Stimulated activated CD4-positive, alpha-beta T cell treated with anti-CD3 and anti-CD28 coated beads, Interleukin-1b, Interleukin-23, amount 100 ng/mL, for 24 hours (primary cell): ENCODE measurements at places on chromosomes 4 and X.

DNA sequence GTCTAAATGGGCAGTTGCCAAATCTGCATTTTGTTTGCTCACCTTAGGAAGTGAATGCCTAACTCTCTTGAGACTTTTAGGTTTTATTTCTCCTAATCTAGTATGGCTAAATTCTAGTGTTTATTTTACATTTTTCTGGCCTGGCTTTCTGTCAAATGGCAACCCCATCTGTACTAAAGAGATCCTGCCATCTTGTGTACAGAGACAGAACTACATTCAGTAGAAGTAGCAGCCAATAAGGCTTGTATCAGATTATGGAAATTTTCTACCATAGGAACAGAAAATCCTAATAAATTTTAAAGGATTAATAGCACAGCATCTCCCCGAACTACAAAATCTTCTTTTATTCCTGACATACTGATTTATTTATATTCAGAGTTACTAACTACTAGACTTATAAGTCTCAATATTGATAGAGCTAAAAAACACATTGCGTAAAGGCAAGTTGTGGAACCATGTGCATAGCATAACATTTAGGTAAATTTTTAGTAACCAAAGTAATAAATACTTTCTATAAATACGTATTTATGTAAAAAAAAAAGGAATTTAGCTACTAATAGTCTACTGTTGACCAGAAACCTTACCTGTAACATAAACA is 45.5 kb downstream of the TMEM144 start:
- no peak for DNase-seq

GRCh38 chrX:34654696-34655490 is 2.2 kb downstream of the TMEM47 start:
- DNase-seq: no peak

GRCh38 chrX:19686876-19687275 is 171.6 kb upstream of the MAP3K15 start:
- no peak for DNase-seq

- DNase-seq: peak; percentile 3
These were observed 124.2 kb upstream of the MBNL3 start for GRCh38 chrX:132612821-132613564.

GRCh38 chrX:23403849-23404248 is 69.2 kb downstream of the PTCHD1 start:
- no peak for DNase-seq

DNA sequence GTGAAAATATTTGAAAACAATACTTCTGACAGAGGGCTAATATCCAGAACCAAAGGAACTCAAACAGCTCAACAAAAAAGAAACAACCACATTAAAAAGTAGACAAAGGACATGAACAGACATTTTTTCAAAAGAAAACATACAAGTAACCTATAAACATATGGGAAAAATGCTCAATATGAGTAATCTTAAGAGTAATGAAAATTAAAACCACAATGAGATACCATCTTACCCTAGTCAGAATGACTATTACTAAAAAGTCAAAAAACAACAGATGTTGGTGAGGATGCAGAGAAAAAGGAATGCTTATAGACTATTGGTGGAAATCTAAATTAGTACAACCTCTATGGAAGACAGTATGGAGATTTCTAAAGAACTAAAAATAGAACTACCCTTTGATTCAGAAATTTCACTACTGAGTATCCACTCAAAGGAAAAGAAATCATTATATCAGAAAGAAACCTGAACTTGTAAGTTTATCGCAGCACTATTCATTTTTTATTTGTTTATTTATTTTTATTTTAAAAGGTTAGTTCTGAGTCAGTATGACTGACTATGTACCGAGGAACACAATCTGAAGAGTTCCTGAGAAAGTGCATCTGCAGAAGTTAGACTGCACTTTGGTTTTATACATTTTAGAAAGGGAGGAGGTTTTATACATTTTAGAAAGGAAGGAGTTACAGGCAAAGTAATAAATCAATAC is 231.3 kb downstream of the INPP4B start:
- DNase-seq: no peak

GRCh38 chrX:97389761-97390192 is 506.1 kb downstream of the RPA4 start:
- no peak for DNase-seq

- DNase-seq: no peak
These were observed 310.9 kb downstream of the MID1IP1 start for GRCh38 chrX:39112143-39112542.

DNA sequence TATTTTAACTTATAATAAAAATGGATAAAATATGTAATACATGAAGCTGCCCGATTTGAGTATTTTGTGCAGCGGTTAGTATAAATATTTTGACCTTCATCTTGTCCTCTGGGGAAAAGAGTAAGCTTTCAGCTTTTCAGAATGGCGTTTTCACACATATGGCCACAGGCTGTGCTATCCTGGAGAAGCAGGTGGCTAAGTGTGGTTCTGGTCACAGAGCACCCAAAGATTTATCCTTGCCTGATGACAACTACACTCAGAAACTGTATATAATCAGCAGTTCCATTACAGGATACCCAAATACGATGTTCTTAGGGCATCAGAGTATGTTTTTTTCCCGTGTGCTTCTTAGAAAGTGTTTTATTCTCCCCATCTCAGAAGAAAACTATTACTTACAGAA is 42.3 kb upstream of the ANK2 start:
- no peak for DNase-seq
